NCI-H460 (cell line): ENCODE measurements at places on chromosomes 2 and 18. TPM values are rescaled to one million over a fixed set of nuclear protein-coding genes. Genes with fewer than 3 reads are reported as not detected.

DNA sequence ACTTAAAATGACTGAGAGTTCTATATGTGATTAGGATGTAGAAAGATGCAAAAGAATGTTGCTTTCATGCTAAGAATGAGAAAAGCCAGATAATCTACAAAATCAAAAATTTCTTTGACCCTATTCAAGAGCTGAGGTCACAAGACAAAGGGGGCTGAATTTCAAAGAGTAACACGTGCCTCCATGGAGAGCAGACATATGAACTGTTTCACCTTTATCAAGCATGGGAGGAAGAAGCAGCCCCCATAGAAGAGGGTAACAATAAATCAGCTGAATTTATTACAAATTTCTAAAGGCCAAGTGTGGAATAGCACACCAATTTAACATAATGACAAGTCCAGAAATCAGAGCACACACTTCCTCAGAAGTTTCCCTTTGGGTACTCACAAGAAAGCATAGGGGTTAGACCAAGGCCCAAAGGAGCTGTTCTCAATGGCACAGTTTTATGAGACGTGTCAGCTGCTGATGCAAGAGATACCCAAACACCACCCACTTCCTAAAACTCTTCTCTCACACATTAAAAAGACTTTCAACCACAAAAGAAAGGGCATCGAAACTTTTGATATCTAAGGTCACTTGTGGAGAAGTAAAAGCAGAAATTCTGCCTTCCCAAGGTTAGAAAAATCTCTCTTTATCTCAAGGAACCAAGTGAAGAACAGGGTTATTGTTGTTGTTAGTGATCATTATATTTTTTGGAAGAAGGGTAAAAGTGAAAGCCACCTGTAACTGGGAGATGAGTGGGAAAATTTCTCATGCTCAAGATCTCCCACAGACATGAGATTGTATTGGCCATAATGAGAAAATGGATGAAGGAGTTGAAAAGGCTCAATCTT, 950.1 kb downstream of the TRIB2 start:
- DNase-seq = no peak

DNA sequence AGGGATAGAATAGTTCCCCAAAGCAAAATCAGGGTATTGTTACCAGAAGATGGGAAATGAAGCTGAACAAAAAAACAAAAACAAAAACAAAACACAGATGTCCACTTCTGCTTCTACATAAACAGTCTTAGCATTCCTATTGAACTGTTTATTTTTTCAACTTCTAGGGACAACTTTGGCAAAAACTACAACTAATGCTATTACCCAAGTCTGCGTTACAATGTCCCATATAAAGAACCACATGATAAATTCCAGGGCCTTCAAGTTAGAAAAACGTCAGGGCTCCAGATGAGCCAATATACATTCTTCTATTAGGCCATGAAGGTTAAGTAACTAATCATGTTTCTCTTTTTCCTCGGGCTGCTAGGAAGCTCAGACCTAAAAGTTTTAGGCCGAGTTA, 16.9 kb downstream of the PID1 start:
- no peak for DNase-seq

The ANKRD30B gene
- not detected in 2 replicates for total RNA-seq

The C2orf66 gene
- 0.58 and 0.84 TPM in 2 replicates for total RNA-seq

The MPV17 gene
- total RNA-seq = 77.5 and 83.6 TPM in 2 replicates

GRCh38 chr2:201768918-201769317, 11.8 kb downstream of the ALS2 start:
- DNase-seq = no peak

- no peak for DNase-seq
Observed at GRCh38 chr2:136357007-136357380, 239.0 kb upstream of the CXCR4 start.

DNA sequence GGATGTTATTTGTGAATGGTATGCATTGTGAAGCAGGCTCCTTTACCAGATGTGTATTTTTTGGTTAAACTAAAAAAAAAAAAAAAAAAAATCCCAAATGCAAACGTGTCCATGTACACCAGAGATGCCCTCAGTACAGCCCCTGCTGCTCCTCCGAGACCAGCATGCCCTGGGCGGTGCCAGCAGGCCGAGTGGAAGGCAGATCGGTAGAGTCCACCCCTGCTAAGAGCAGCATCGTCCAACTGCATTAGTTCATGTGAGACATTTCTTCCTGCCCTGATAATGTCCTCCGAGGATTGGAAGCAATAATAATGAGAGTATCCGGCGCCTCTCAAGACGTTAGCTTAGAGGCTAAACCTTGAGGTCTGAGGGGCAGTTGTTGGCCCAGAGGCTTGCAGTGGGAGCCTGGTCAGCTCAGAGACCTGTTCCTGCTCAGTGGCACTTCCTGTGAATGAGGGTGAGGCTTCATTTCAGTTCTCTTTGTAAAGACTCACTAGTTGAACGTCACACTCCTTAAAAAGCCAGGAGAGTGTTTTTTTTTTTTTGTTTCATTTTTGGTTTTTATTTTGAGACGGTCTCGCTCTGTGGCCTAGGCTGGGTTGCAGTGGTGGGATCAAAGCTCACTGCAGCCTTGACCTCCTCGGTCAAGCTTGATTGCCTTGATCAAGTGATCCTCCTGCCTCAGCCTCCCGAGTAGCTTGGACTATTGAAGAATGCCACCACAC, 5.6 kb downstream of the SLC66A3 start:
- no peak for DNase-seq

The FAHD2B gene
- 27.4 and 27.8 TPM in 2 replicates for total RNA-seq

DNA sequence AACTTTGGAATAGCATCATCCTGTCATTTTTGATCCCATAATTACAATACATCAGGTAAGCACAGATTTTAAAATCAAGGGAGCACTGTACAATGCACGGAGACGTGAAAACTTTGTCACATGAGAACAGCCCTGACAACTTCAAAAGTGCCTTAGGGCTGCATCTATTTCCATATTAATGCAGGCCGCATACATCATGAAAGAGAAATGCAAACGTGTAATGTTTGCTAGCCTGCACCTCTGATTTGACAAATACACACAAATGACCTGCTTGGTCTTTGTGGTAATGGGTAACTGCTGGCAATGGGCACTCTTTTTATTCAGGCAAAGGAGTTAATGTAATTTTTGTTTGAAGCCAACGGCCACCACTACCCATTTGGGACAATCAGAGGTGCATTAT, 202.0 kb upstream of the EPHA4 start:
- DNase-seq = no peak

DNA sequence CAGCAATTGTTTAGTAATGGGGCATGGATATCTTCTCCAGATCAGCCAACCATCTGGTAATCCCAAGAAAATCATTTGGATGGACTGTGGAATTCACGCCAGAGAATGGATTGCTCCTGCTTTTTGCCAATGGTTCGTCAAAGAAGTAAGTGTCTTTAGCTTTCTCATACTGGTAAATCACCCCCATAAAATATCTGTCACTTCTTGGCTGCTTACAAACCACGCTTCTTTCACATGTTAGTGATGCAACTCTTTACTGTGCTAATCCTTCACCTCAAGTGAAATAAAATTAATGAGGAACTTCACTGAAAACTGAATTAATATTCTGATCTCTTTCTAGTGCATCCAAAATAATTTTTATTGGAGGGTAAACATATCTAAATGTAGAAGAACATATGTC, 18.9 kb downstream of the CPO start:
- DNase-seq = no peak

The RTP5 gene
- not detected in 2 replicates for total RNA-seq

DNA sequence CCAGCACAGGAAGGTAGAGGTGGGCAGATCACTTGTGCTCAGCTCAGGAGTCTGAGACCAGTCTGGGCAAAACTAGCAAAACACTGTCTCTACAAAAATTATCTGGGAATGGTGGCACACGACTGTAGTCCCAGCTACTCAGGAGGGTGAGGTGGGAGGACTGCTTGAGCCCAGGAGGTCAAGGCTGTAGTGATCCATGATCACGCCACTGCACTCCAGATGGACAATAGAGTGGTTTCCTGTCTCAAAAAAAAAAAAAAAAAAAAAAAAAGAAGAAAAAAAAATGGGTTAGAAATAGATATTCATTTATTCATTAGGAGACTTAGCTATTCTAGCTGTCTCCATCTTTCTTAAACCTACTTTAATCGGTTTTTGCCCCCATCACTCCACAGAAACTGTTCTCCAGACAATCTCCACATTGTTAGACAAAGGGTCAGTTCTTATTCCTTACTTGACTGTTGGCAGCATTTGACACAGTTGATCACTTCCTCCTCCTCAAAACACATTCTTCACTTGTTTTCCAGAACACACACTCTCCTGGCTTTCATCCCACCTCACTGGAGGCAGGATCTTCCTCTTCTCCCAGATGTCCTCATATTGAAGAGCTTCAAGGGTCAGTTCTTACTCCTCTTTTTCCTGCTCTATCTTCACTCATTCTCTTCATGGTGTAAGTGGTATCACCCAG, 103.1 kb downstream of the DTNB start:
- DNase-seq = no peak

The USP14 gene
- total RNA-seq = 15.2 and 18.6 TPM in 2 replicates

GRCh38 chr2:21256006-21256405, 132.2 kb downstream of the TDRD15 start:
- DNase-seq = no peak

DNA sequence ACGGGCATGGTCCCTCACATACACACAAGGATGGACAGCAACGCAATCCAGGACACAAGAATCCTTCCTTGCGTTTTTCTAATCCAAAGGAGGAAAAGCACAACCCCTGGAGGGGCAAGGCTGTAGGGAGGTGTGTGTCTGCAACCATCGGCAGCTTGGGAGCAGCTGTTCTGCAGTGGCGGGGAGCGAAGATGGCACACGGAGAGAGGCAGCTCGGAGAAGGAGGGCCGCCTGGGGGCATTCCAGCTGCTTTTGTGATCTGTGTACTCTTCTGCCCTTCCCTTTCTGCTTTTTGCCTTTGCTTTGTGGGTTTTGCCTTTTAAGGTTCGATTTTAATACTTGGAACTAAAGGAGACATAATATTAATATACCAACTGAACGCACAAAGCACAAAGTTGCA, 137.0 kb upstream of the DNMT3A start:
- DNase-seq = no peak

The MAP3K2 gene
- 39.9 and 41.7 TPM in 2 replicates for total RNA-seq

DNA sequence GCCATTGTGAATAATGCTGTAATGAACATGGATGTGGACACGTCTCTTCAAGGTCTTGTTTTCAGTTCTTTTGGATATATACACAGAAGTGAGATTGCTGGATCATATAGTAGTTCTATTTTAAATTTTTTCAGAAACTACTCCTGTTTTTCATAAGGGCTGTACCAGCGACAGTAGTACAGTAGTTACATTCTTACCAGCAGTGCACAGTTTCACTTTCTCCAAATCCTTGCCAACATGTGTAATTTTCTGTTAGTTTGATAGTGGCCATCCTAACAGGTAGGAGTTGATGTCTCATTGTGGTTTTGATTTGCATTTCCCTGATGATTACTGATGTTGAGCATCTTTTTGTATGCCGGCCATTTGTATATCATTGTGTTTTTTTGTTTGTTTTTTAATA, 81.7 kb downstream of the EPC2 start:
- DNase-seq = no peak

DNA sequence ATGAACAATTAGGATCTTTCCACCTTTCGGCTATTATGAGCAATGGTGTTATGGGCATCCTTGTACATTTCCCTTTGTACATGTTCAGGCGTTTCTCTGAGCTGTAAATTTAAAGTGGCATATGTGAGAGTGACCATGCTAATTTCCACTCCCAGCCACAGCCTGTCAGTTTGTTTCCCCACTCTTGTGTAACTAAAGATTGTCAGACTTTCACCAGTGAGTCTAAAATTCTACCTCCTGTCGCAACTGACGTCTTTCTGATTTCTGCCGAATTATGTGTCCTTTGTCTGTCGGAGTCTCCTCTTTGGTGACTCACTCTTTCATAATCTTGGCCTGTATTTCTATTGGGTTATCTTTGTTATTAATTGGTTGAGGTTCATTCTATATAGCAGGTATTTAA, 50.7 kb downstream of the TRAPPC12 start:
- no peak for DNase-seq

- no peak for DNase-seq
Observed at GRCh38 chr2:60522462-60522861, 31.0 kb downstream of the BCL11A start.

DNA sequence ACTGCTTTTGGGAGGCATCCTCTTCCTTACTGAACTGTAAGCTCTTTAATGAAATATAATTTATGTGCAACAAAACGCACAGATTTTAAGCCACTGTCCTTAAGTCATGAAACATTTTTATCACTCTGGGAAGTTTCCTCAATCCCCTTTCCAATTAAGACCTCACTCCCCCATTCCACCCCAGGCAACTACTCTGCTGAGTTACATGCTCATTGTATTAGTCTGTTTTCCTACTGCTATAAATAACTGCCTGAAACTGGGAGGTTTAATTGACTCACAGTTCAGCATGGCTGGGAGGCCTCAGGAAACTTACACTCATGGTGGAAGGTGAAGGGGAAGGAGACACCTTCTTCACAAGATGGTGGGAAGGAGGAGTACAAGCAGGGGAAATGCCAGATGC, 46.5 kb upstream of the KCNE4 start:
- no peak for DNase-seq

GRCh38 chr2:1979569-1979968, 235.3 kb upstream of the PXDN start:
- no peak for DNase-seq

- DNase-seq = no peak
Observed at GRCh38 chr2:222711315-222711940, 40.0 kb downstream of the MOGAT1 start.

GRCh38 chr2:121210691-121211090, 74.3 kb downstream of the TFCP2L1 start:
- DNase-seq = no peak

The PLCD4 gene
- total RNA-seq = 2.8 and 7.6 TPM in 2 replicates

- DNase-seq = no peak
Observed at GRCh38 chr2:27737676-27738348, 33.7 kb upstream of the MRPL33 start.

The INO80D gene
- total RNA-seq = 7.4 and 8.0 TPM in 2 replicates

DNA sequence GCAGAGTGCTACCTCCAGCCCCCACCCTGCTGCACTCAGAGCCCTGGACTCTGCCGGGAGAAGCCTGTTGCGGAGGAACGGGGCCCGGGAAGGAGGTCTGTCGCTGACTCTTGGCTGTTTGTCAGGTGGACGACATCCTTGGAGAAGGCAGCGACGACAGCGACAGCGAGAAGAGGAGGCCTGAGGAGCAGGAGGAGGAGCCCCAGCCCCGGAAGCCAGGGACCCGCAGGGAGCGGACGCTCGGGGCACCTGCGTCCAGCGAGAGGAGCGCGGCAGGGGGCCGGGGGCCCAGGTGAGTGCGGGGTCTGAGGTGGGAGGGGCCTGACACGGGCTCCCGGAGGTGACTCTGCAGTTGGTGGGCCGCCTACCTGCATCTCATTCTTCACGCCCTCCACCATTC, 56.6 kb downstream of the CTDP1 start:
- no peak for DNase-seq

The CDK15 gene
- 0.06 TPM in 1 of 2 replicates, not detected in the other for total RNA-seq

DNA sequence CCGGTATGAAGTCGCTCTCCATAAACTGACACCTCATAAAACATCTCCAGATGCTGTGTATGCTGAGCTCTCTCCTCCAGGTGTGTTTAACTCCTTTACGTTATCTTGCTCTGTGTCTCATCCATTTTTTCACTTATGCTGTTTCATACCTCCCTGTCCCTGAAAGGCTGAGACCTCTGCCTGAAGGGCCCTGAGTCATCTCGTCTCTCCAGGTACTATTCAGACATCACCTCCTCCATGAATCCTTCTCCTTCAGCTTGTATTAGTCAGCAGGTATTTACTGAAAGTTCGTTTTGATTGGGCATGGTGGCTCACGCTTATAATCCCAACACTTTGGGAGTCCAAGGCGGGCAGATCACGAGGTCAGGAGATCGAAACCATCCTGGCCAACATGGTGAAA, 244.5 kb upstream of the EPHA4 start:
- DNase-seq = no peak

- DNase-seq = no peak
Observed at GRCh38 chr2:26626606-26627005, 14.6 kb downstream of the CIB4 start.

The ZNF385B gene
- 2.3 and 3.3 TPM in 2 replicates for total RNA-seq

- no peak for DNase-seq
Observed at GRCh38 chr2:158723181-158723838, 71.8 kb upstream of the DAPL1 start.
